ENCODE measurements at places on chromosomes 3 and 15. TPM values are rescaled to one million over a fixed set of nuclear protein-coding genes. Genes with fewer than 3 reads are reported as not detected.

Gene ATP2C1
- total RNA-seq = 44.6 TPM

Gene SLC41A3
- total RNA-seq = 28.2 TPM

Gene RTP2
- not detected for total RNA-seq

Gene SGO1
- total RNA-seq = 2.7 TPM

Gene NEK10
- total RNA-seq = 0.23 TPM

Gene ZNF860
- 3.7 TPM for total RNA-seq

Gene DHX36
- total RNA-seq = 28.4 TPM

Gene RAB8B
- 18.8 TPM for total RNA-seq

Gene IMP3
- total RNA-seq = 212 TPM

Gene ALDH1A2
- not detected for total RNA-seq

Gene UROC1
- total RNA-seq = not detected

Gene HACL1
- 24.7 TPM for total RNA-seq

Gene IGF2BP2
- total RNA-seq = 116 TPM

Gene SEMA3G
- not detected for total RNA-seq
